ENCODE measurements at places on chromosomes 6 and 20.

GRCh38 chr6:102313699-102314098 lies 920.2 kb downstream of the GRIK2 start:
- peak; percentile 45 for DNase-seq

DNA sequence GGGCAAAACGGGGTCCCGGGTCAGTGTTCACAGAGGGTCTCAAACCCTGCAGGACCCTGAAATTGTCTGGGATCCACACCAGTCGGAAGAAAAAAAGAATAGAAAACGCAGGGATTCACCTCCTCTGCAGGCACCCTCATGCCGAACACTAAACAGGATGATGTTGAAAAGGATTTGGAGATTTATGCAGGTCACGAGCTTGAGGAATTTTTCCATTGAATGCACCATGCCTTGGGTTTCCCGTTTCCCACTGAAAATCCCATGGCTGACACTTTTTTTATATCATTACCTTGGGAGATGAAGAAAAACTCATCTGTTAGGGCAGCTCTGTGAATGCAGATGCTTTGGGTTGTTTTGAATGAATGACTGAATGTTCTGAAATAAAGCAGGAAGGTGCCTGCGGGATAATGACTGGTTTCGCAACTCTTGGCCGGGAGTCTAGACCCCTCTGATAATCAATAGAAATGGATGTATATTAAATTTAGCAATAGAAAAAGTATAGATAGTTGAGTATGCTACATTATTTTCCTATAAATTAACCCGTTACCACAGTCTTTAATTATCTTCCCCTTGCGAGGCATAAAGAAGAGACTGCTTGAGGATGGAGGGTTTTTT lies 147.5 kb upstream of the AFDN start:
- DNase-seq: no peak

DNA sequence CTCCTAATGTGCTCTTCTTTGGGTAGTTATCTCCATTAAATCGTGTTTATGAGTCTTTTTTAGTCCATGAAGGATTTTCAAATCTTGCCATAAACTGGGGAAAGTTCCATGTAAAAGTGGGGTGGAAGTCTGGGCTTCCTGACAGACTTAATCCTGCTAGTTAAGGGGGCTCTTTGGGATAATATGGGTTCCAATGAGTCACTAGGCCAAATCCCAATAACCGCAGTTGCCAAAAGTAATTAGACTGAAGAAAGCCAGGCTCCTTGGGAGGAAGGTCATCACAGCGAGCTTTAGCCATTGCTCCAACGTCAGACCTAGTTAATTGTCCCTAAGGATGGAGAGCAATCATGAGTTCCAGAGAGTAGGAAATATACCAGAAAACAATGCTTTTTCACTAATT lies 10.8 kb downstream of the RSPO3 start:
- DNase-seq: no peak

DNA sequence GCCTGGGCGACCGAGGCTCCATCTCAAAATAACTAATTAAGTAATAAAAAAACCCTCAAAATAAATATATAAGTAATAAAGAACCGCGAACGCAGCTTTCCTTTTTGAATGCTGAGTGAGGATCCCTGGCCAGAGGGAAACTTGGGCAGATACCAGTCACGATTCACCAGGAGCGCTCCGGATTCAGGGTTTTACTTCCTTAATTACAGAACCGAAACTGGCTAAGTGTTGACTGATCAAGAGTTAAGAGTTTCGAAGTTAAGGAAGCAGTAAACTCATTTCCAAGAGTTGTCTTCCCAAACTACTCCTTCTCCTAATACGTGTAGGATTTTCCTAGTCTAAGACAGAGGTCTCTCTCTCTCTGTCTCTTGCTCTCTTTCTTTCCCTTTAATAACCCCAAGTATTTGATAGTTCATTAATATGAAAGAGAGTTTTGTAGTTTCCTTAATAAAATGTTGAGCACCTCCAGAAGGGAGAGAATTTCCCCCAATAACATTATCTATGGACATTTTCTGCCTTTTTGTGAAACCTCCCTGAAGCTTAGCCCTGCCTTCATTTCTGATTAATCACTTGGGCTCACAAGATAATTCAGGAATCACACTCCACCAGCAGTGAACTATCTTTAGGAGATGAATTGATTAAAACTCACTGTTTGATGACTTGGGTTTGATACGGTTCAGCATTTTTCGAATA lies 61.4 kb upstream of the ZNF217 start:
- DNase-seq: no peak

DNA sequence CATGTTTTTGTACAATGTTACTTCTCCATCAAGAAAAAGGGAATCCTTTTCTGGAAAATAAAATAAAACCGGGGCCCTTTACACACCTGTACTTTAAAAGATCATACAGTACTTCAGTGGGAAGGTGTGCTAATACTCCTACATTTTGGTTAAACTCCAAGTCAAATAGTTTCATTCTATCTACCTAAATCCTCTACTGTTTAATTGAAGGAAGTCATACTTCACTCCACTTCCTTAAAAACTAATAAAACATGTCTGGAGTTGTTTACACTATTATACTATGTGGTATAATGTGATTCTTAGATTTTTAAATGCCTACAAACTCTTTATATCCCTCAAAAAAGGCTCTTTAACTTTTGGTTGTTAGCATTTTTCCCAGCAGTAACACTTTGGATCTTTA lies 18.6 kb upstream of the HBS1L start:
- no peak for DNase-seq

DNA sequence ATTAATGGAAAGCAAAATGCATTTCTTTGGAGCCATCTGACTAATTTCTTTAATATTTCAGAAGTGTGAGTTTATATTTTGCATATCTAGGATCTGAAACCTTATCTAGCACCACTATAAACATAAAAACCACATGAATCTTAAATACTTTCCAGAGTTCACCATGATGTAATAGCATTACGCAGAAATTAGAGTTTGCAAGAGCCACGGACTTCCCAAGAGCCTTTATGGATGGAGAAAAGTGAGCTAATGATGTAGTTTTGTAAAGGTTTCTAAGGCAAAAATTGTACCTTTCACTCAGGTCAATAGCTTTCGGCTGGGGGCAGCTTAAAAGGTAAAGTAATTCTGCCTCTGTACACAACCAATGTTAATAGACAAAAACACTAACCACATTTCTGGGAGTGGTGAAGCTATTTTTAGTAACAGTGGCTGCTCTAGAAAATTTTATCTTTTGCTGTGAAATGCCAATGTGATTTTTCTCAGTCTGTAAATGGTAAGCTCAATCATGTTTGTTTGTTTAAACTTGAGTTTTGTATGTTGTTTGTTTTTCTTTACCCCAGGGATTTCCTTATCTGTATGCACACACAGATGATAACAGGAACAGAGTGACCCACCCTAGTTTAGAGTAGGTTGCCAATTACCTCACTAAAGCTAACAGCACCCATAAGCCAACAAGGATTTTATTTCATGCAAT lies 80.5 kb downstream of the FILIP1 start:
- no peak for DNase-seq

DNA sequence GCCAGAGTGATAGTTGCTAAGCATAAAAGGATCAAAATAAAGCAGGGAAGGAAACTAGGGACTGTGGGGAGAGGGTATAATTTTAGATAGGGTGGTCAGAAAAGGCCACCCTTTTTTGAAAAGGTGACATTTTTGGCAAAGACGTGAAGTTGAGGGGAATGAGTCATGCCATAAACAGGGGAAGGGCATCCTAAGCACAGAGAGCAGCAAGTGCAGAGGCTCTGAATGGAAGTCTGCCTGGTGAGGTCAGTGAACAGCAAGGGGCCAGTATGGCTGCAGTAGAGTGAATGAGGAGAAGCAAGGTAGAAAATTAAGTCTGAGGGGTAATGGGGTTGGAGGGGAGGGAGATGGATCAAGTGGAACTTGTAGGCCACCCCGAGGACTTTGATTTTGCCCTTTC lies 2.4 kb downstream of the KLC4 start:
- DNase-seq: no peak

DNA sequence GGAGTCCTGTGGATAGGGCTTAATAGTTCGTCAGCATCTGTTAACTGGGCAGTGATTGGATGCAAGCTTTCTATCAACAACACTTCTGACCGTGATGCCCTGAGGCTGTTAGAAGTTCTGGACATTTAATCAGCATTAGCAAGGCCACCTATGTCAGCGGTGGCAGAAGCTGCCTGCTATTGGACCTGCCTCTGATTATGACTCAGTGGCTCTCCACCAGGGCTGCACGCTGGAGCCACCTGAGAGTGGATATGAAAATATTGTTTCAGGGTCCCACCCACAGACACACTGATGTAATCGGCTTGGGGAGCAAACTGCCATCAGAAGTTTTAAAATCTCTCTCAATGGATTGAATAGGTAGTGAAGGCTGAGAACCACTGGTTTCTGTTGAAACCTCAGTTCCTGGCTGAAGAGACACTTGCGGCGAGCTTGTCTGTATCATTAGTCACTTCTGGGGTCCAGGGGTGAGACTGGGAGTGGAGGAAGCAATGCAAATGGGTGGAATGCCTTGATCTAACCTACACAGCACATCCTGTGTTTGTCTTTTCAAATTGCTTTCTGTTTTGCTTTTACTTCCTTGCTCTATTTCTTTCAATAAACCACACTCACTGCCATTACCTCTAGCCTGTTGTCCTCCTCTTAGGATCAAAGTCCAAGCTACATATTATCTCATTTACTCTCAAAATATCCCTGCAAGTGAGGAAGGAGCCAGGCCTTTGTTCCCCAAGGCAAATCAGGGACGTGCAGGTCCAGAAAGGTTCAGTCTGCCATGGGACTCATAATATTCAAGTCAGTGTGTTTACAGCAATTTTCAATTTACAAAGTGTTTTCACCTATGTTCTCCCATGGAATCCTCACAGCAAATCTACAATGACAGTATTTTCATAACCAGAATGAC lies 4.2 kb downstream of the CLIC5 start:
- DNase-seq: no peak

- no peak for DNase-seq
Observed at GRCh38 chr20:50048420-50049166, 64.4 kb downstream of the UBE2V1 start.

GRCh38 chr20:36855241-36855657 lies 20.7 kb upstream of the TLDC2 start:
- DNase-seq: no peak

- no peak for DNase-seq
Observed at GRCh38 chr6:136763255-136763654, 29.0 kb downstream of the MAP3K5 start.

DNA sequence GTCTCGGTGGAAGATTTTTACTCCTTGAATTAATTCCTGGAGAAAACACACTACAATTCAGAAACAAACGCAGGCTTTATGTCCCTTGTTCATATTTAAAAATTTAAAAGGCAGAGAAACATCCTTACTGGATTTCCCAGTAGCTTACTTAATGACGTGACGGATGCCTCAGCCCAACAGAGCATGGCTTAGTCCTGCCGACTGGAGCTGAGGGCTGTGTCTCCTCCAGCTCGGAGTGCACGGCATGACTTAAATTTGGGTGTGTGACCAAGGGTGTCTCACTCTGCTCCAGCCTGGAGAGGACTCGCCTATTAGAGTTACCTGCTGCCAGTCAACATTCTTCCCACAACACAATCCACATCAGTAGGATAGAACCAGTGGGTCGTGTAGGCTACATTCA lies 107.1 kb downstream of the PSMB1 start:
- DNase-seq: no peak

- peak; percentile 61 for DNase-seq
Observed at GRCh38 chr6:40630488-40630887, 43.3 kb upstream of the LRFN2 start.

GRCh38 chr6:108687921-108688320 lies 127.2 kb downstream of the FOXO3 start:
- DNase-seq: no peak

Measured in WERI-Rb-1 (cell line).